Cerebellum (tissue), 4 donors: ENCODE measurements at places on chromosomes 6 and 20.

DNA sequence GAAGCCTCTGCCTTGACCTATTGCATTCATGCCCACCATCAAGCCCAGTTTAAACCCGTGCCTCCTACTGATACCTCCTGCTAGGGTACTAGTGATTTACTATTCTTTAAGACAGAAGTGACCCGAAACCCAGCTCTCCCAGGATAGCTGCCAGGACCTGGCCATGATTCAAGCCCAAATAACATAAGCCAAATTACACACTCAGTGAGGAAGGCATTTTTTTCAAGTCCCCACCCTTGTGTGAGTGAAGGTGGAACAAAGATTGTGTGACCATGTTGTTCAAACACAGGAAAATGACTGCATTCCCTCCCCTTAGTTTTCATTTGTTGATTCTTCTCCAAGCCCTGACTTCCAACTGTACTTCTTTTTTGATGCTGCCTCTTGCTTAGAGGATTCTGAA is 3.7 kb upstream of the KAT14 start:
- DNase-seq = no peak

DNA sequence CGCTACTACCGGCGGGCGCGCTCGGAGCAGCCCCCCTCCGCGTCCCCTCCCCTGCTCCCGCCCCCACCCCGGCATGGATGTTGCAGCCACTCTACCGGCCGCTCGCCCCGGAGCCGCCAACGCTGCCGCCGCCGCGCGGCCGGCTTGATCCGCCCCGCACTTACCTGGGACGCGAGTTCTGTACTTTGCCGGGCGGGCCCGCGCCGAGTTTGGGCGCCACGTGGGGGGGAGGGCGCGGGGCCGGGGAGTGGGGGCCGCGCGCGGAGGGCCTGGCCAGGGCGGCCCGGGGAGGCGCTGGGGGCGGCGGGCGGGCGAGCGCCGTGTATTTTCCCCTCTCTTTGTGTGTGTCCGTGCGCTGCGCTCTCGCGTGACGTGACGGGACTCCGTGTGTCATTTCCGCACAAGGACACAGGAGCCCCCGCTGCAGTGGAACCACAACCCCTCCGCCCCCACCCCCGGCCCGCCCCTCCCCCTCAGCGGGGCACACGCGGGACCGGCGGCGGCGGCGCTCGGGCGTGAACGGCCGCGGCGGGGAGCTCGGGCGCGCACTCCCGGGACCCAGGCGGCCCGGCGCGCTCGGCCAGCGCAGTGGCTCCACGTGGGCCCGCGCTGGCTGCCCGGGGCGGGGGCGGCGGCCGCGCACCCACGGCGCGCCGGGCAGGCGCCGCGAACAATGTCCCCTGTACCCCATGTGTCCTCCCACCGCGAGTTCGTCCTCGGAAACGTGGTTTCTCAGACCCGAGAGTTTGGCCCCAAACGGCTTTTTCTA is at the start of gene BEND3:
Gene BEND3 (minus strand): TSS at position 590 of the 769 bp plus-strand sequence. CDS start 16,230 bp downstream, outside the sequence.
- peak; percentile 58 for DNase-seq

DNA sequence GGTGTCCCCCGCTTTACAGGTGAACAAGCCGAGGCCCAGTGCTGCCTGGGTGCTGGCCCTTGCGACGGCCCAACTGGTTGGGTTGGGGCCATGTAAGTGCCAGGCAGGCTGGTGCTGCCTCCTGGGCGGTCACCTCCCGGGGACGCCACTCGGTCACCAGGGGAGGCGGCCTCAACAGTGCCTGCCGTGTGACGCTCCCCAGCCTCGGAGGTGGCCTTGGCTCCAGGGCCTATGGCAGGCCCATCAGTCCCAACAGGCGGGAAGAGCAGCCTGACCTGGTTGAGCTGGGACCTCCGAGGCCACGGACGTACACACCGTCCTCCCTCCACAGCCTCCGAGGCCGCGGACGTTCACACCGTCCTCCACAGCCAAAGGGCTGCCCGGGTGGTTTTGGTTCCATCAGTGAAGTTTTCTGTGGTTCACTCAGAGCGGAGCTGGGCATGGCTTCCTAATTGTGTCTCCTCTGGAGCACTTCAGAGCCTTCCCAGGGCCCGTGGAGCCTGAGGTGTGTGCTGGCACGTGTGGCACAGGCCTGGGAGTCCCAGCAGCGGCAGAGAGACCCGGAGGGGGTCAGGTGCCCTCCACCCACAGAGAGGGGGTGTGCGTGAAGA is 19.3 kb upstream of the SLCO4A1 start:
- DNase-seq = no peak

DNA sequence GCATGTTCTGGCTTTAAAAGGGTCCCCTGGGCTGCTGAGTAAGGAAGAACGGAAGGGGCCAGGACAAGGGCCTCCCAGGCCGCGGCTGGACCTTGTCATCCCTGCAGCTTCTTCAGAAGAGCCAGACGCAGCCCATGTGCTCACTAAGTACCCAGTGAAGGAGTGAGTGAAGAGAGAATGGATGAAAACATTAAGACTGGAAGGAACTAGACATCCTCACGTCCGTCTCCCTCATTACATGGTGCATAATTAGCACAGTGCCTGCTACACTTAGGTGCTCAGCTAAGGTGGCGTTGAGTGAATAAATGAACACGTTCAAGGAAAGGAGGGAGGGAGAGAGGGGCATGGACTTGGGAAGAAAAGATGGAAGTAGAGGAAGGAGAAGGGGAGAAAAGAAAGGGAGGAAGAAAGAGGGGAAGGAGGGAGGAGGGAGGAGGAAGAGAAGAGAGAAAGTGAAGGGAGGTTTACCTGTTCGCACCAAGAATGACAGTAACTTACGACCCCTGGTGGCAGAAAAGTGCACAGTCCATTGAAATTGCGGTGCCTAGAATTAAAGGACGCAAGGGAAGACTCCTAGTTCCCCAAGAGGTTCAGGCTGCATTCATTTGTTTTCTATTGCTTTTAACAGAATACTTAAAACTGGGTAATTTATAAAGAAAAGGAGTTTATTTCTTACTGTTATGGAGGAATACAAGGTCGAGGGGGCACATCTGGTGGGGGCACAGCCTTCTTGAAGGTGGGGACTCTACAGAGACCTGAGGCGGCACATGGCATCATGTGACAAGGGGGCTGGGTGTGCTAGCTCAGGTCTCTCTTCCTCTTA is 8.0 kb downstream of the TP53RK start:
- DNase-seq = peak; percentile 68

- no peak for DNase-seq
These were observed 112.9 kb upstream of the TOP1 start for GRCh38 chr20:40915756-40916155.

- DNase-seq = no peak
These were observed 109.2 kb downstream of the FOXF2 start for GRCh38 chr6:1498491-1499113.

- DNase-seq = no peak
These were observed 42.8 kb upstream of the PLCG1 start for GRCh38 chr20:41094353-41095055.

DNA sequence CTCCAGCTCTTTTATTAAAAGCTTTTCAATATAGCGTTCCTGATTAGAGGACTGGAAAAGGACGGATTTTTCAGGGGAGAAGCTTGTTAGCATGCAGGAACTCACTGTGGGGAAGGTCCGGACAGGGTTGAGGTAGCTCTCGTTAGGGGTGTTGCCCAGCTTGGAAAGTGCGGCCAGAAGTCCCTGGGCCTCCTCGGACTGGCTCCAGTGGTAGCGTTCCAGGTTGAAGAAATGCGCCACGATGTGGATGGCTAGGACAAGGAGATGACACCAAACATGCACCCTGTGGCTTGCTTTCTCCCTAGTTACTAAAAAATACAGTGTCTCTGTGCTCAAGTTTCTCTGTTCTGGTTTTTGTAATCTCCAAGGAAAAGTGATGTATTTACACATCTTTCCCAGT is 12.5 kb downstream of the NOX3 start:
- DNase-seq = no peak

DNA sequence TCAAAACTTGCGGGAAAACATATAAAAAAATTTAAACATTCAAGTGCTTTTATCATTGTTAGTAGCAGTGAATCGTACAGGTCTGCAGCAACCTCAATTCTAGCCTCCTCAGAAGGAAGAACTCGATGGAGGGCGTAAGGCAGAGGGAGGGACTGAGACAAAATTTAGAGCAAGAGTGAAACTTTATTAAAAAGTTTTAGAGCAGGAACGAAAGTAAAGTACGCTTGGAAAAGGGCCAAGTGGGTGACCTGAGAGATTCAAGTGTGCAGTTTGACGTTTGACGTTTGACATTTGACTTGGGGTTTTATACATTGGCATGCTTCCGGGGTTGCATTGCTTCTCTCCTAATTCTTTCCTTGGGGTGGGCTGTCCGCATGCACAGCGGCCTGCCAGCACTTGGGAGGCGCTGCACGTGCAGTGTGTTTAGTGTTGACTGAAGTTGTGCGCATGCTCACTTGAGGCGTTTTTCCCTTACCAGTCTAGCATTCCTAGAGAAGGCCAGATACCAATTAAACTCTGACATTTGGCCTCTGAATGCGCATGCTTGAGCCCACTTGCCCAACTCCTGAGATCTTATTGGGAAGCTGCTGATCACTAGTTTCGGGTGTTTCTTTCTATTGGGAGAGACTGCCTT is 82.6 kb downstream of the TBX18 start:
- no peak for DNase-seq
